ENCODE measurements at places on chromosomes 11 and 22. TPM values are rescaled to one million over a fixed set of nuclear protein-coding genes. Genes with fewer than 3 reads are reported as not detected.

GRCh38 chr11:624705-625635, at the start of gene CDHR5:
Gene CDHR5 (minus strand): TSS chr11:624955. CDS start chr11:624902, 53 bp downstream.
- H3K27ac ChIP-seq: peak within 1 kb of the TSS; percentile 46
- H3K4me1 ChIP-seq: peaks cover 31% of the 10 kb centered on the region
- peak within 1 kb of the TSS; percentile 53 for H3K4me3 ChIP-seq

- peaks cover 27% of the 10 kb centered on the region for H3K27me3 ChIP-seq
- no peak for DNase-seq
- H3K4me3 ChIP-seq: no peak overlapping the region
- H3K4me1 ChIP-seq: no peaks in the 10 kb centered on the region
- no peak overlapping the region for H3K27ac ChIP-seq
Measured at GRCh38 chr22:22196833-22197477, 47.6 kb upstream of the VPREB1 start.

The DRICH1 gene
- total RNA-seq: 0.15 TPM

DNA sequence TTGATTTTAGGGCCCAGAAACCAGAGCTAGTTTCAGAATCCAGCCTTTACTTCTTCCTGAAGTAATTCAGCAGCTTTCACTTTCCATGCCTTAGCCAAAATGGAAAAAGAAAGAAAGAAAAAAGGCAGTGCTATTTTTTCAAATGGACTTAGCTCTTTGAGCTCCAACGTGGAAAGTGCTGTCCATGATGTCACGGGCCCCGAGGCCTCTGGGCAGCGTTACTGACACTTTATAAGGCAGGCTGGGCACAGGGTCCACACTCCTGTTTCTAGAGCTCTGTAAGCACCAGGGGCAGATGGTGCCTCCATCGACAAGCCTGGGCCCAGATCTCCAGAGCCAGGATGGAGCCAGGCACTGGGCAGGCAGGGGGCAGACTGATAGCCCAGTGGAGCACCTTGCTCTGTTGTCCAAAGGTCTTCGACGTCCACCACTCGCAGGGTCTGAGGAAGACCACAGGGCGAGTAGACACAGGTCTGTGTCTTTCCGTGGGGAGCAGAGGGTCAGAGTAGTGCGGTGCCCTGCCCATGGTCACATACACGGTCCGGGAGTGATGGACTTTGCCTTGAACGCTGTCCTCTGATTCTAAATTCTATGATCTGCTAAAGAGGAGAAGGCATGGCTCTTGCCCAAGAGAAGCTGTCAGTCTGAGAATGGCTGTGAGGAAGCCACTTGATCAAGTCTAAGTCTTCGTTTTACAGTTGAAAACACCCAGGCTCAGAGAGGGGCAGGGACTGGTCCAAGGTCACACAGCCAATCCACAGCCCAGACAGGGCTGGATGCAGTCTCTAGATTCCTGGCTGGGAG, 22.0 kb upstream of the WNT11 start:
- no peak overlapping the region for H3K27ac ChIP-seq
- no peaks in the 10 kb centered on the region for H3K36me3 ChIP-seq
- peaks cover 69% of the 10 kb centered on the region for H3K4me1 ChIP-seq
- H3K4me3 ChIP-seq: no peak overlapping the region

DNA sequence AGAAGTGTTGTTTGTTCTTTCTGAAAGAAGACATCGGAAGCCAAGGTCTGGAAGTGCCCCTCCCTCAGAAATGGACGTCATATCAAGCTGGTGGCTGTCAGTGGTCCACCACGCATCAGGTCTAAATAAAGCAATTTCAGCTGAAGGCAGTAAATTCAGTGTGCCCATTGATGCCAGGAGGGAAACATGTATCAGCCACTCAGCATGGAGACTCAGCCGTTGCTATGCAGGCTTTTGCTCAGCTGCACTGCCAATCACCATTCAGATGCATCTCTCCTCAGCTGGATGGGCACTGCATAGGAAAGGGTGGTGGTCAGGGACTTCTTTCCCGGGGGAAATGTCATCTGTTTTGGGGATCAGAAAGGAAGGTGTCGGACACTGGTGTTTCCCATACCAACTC, 878.2 kb downstream of the NTM start:
- no peak overlapping the region for H3K4me3 ChIP-seq
- DNase-seq: no peak
- H3K27ac ChIP-seq: no peak overlapping the region

DNA sequence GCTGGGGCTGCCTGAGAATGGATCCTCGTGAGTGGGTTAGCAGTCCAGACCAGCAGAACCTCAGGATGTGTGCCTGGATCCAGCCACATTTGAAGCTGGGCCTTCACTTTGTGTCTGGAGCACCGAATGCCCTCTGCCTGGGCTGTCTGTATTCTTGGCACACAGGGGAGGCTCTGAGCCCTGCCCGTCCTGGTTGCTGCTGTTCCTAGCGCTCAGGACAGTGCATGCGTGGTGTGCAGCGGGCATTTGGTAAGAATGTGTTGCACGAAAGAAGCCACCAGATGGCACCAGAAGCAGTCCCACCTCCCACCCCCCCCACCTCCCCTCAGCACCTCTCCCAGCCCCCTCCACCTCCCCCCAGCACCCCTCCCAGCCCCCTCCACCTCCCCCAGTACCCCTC, 4.1 kb upstream of the MAPK11 start:
- H3K36me3 ChIP-seq: peaks cover 13% of the 10 kb centered on the region
- H3K4me3 ChIP-seq: no peak overlapping the region
- peaks cover 6% of the 10 kb centered on the region for H3K27me3 ChIP-seq
- DNase-seq: peak; percentile 44
- H3K27ac ChIP-seq: no peak overlapping the region
- peaks cover 23% of the 10 kb centered on the region for H3K4me1 ChIP-seq

The NLRX1 gene
- 11.0 TPM for total RNA-seq

DNA sequence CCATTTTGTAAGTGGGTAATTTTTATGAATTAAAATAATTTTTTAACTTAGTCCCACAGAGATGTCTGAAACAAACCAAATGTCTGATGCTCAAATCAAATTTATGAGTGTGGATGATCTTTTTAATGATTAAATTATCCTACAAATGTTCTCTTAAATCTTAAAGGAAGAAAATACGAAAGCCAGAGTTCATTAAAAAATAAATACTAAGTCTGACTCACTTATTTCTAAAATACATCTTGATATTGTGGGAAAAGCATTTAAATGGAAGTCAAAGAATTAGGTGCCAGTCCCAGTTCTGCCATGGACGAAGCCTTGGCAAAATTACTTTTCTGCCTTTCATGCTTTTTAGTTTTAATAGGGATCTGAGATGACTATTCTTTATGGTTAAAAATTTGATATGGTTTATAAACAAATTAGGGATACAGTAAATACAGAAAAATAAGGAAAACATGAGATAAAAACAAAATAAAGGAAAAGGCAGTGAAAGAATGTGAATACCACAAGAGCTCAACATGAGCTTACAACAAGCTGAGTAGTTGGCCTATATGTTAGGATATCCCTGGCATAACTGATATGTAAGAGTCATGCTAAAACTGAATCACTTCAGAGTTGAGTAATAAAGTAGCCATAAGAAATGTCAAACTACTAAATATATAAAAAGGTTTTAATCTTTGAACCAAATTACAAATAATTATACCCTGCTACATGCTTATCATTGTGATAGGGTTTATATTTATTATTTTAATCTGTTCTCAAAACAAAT, 9.2 kb downstream of the CCDC34 start:
- H3K36me3 ChIP-seq: no peaks in the 10 kb centered on the region
- H3K27me3 ChIP-seq: no peaks in the 10 kb centered on the region
- no peak overlapping the region for H3K27ac ChIP-seq

- H3K27me3 ChIP-seq: no peaks in the 10 kb centered on the region
- H3K27ac ChIP-seq: no peak overlapping the region
- H3K36me3 ChIP-seq: no peaks in the 10 kb centered on the region
- no peak for DNase-seq
- no peaks in the 10 kb centered on the region for H3K4me1 ChIP-seq
Measured at GRCh38 chr11:127055236-127055635, 54.7 kb upstream of the KIRREL3 start.

DNA sequence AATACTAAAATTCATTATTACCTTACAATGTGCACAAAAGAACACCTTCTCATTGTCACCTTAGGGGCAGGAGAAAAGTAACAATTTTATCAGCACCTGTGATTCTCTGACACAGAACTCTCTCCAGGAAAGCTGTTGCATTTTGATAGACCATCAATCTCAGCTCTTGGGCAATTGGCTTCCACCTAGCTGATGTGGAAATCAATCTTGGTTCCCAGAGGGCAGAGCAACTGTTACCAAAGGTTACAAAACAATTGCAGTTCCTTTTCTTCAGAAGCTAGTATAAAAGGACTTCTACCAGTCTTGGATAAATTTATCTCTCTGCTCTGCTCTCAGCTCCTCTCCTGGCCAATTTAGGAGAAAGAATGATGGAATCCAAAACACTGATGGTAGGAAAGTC, 157.8 kb upstream of the DDI1 start:
- H3K27ac ChIP-seq: no peak overlapping the region
- no peaks in the 10 kb centered on the region for H3K27me3 ChIP-seq
- no peaks in the 10 kb centered on the region for H3K36me3 ChIP-seq

DNA sequence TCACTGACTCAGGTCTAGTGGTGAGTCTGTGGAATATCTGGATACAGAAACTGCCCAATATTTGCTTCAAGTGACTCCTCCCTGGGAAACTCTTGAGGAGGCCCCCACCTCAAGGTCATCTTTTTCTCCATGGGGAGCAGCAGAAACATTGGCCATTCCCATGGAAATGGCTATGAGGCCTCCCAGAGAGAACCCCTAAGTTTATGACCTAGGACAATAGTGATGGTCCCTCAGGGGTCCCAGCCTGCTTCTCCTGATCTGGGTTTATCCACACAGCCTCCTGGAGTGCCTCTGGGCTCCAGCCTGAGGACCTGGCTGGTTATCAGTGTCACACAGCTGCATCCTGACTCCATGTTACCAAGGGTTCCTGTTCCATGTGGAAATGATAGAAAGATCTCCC, 131.2 kb downstream of the ZNF280B start:
- no peak overlapping the region for H3K4me3 ChIP-seq
- no peak for DNase-seq
- no peaks in the 10 kb centered on the region for H3K27me3 ChIP-seq

The GGTLC2 gene
- not detected for total RNA-seq

The SOX6 gene
- 11.1 TPM for total RNA-seq

DNA sequence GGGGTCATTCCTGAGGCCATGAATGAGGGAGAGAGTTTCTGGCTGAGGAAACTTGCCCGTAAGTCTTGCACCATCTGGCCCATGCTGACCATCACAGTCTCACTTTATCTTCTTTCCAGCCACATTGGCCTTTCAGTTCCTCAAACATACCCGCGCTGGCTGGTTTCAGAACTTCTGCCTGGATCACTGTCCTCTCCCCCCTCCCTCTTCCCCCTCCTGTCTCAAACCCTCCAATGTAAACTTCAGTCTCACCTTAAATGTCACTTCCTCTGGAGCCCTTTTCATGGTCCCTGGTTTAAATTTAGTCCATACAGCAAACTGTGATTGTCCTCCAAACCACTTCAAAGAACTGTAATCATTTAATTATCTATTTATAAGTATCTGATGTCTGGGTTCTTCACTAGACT, 3.7 kb upstream of the TMEM109 start:
- no peaks in the 10 kb centered on the region for H3K27me3 ChIP-seq
- H3K27ac ChIP-seq: no peak overlapping the region
- H3K36me3 ChIP-seq: no peaks in the 10 kb centered on the region
- no peak overlapping the region for H3K4me3 ChIP-seq

The CFAP300 gene
- total RNA-seq: not detected

The FXYD6 gene
- not detected for total RNA-seq

GRCh38 chr11:118099838-118100556, 13.2 kb upstream of the SMIM35 start:
- peaks cover 10% of the 10 kb centered on the region for H3K27me3 ChIP-seq
- peaks cover 66% of the 10 kb centered on the region for H3K4me1 ChIP-seq
- H3K27ac ChIP-seq: no peak overlapping the region
- no peak overlapping the region for H3K4me3 ChIP-seq
- no peak for DNase-seq
- H3K36me3 ChIP-seq: no peaks in the 10 kb centered on the region

GRCh38 chr11:62269654-62270278, at the start of gene SCGB2A2:
Gene SCGB2A2 (plus strand): TSS chr11:62270158. CDS start chr11:62270217, 59 bp downstream.
- no peak within 1 kb of the TSS for H3K4me3 ChIP-seq
- no peaks in the 10 kb centered on the region for H3K36me3 ChIP-seq
- no peak for DNase-seq

GRCh38 chr11:128593281-128593680, 5.9 kb upstream of the ETS1 start:
- no peak overlapping the region for H3K27ac ChIP-seq
- no peaks in the 10 kb centered on the region for H3K36me3 ChIP-seq
- H3K27me3 ChIP-seq: no peaks in the 10 kb centered on the region
- H3K4me1 ChIP-seq: no peaks in the 10 kb centered on the region

The SEPTIN3 gene
- not detected for total RNA-seq
